T-helper 9 cell (primary cell): ENCODE measurements at places on chromosomes 3 and 15.

GRCh38 chr3:28286595-28286994 lies 45.2 kb downstream of the CMC1 start:
- DNase-seq, result no peak

DNA sequence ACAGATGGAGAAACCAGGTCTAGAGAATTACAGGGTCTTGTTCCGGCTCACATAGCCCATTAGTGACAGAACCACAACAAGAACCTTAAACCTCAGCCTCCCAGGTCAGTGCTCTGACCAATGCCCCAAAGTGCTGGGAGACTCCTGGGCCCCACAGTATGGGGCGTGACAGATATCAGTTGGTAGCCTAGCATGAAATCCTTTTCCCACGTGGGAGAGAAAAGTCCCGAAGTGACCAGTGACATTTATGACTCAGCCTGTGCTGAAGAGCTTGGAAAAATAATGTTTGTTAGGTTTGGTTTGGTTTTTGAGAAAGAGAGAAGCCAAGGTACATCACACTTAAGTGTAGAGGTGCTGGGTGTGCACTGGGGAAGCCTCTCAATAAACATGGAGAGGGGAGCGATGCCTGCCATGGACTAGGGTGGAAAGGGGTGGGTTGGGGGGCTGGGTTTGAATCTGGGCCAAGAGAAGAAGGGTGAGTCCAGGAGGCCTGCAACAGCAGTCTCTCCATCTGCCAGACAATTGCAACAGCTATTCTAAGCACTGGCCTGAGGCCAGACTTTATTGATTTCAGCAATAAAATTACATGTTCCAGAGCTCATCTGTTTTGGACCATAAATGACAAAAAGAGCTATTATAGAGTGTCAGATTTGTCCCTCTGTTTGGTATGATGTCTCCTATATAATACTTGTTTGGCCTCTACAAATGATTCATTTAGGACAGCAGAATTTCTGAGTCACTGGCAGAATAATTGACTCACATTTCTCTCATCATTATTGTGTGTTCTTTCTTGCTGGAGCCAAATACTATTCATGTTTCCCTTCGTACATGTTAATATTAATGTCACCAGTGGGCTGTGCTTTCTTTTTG lies 43.4 kb downstream of the C2CD4A start:
- no peak for DNase-seq

DNA sequence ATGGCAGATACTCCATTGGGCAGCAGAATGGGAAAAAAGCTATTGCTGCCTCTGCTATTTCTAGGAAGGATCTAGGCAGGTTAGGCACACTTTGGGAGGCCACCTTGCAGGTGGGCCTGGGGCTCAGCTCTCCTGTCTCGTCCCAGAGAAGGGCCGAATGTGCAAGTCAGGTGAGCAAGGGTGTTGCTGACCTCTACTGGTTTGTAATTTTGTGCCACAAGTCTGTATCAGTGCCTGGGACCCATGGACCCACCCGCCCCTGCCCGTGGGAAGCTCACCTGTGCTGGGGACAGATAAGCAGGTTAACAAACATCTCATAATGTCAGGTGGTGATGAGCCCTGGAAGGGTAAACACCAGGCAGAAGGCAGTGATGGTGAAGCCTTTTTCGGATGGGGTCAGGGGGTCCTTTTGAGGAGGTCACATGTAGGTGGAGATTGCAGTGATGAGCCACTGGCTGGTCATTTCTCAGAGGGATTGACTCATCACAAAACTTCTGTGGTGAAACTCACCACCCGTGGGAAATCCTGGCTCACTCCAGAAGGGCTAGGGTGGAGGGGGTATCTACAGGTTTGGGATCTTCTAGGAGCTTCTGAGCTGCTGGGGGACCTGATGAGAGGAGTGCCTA lies 161.3 kb downstream of the KLF13 start:
- no peak for DNase-seq

DNA sequence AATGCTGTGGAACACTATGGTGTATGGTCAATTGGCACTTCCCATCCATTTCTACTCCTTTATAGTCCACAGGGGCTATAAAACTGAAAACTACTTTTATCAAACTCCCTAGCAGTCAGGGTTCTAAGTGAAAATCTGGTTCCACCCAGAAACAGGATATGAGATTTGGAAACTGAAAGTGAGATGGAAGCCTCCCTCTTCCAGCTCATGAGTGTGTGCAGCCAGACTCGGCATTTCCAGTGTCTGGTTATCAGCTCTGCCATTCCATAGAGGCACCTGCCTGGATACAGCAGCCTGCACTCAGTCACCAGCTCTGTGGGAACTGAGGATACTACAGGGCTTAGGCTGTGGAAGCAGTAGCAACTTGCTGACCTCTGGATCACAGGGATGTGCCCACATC lies 14.7 kb upstream of the PLA2G4F start:
- DNase-seq, result no peak

DNA sequence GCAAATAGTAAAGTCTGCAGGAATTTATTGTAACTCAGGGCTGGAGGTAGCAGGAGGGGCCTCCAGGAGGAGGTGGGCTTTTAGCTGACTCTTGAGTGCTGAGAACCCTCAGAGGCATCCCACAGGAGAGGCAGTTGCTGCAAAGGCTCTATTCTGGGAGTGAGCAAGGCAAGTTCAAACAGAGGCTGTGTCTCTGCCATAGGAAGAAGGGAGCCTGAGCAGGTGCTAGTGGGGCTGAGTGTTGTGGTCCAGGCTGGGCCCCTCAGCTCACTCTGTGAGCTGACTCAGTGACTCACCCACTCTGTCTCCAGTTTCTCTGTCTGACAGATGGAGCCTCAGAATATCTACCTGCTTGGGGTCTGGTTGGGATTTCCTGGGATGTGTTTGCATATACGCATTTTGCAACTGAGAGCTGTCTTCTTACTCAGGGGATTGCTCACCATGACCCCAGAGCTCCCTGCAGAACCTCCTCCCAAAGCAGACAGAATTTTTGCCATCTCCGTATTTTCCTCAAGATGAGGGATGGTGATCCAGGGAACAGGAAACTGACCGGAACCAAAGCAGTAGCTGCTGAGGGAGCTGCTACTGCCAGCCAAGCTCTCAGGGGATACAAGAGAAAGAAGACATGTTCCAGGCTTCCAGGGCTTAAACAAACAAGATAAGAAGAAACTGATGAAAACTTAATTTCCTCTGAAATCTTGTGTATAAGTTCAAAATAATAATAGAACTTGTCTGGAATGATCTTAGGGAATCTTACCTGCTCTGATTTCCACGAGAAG lies 13.6 kb upstream of the NOX5 start:
- no peak for DNase-seq

- DNase-seq, result no peak
Observed at GRCh38 chr15:48778331-48778730, 32.5 kb downstream of the CEP152 start.

- no peak for DNase-seq
Observed at GRCh38 chr3:14374444-14374883, 27.9 kb upstream of the SLC6A6 start.

GRCh38 chr15:37101980-37102304 lies 1.6 kb upstream of the MEIS2 start:
- DNase-seq, result no peak

DNA sequence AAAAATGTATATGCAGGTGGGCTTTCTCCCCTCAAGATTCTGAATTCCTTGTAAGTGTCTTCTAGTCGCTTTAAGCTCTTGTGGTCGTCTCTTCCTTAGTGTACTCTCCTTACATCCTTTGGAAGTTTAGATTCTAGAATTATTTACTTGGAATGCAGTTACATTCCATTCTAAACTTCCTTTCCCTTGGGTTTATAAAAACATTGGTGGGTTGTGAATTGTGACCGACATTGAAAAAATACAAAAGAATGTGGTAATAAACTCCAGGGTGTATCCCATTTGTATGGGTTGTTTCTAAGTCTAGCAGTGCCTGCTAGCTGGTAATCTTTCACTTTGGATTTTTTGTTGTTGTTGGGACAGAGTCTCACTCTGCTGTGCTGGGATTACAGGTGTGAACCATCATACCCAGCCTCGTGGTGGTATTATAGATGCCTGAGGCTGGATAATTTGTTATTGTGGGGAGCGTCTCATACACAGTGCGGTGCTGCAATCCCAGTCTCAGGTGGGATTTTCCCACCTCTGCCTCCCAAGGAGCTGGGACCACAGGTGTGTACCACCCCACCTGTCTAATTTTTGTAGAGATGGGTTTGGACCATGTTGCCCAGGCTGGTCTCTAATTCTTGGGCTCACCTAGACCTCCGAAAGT lies 9.1 kb downstream of the CHD2 start:
- no peak for DNase-seq

DNA sequence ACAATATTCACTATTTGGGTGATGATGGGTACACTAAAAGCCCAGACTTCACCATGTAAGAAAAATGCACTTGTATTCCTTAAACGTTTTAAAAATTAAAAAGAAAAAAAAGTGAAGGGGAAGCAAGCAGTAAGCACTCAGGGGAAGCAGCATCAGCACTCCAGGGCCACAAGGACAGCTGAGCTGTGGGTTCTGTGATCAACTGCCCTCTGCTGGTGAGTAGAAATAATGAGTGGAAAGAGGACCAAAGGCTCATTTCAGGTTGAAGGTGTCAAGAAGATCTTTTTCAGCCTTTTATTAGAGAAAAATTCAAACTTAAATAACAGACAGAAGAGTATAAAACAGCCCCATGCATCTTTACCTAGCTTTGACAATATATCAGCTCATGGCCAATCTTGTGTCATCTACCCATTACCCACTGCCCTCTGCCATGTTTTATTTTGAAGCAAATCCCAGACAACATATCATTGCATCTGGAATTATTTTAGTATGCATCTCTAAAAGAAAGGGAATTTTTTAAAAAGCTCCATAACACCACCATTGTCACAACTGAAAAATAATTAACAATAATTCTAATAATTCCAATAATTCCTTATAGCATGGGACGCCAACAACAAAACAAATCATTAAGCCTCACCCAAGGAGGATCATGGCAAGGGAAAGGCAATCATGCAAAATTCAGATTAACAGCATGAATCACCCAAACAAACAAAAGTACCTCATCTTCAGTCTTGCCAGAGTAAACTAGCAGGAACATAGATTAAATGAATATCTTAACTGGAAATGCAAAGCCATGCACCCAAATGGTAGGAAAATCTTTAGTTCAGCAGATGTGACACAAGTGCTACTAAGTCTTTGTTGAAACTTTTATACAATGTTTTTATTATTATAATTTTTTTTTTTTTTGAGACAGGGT lies 42.5 kb downstream of the TAMM41 start:
- peak; percentile 5 for DNase-seq
